ENCODE measurements at places on chromosomes 4 and X.

DNA sequence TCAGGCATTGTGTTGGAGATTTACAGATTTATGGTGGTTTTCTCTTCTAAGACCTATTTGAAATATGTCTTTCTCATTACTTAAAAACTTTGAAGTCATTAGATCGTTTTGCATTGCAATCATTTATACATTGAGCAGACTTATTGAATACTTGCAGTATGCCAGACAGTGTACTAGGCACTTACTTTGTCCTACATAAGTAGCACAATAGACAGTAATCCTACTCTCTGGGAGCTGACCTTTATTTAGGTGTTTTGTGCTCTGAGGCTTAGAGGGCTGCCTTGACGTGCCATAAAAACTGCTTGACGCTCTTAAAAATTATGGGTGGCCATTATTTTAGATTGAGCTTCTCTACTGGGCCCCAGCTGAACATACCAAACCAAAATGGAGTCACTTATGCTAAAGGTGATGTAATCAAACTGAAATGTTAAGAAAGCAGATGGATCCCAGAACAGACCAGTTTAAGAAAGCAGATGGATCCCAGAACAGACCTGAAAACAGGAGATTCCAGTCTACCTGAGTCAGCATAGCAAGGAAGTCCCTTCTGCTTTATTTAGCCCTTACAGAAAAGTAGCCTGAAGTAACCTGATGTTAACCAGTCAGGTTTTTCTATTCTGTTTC, 42.4 kb downstream of the PTTG2 start:
- DNase-seq = peak; percentile 38

GRCh38 chr4:37623125-37623524, 63.1 kb downstream of the RELL1 start:
- DNase-seq = peak; percentile 43

DNA sequence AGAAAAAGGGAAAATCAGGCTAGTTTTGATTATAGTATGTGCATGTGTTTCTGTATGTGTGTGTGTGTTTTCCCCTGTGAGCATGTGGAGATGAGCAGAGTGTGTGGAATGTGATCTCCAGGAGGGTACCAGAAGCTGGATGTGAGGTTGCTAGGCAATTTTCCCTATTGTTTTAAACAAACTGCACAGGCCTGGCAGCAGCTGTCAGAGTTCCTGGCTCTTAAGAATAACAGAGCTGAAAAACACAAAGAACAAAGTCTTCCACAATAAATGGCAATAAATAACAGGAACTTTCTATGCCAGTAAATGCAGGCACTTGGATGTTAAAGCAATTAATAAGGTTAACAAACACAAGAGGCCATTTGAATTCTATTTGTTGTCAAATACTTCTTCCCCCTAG, 344.6 kb upstream of the CTSO start:
- DNase-seq = peak; percentile 97

- no peak for DNase-seq
These were observed 8.2 kb upstream of the ZRSR2 start for GRCh38 chrX:15781961-15782699.

- no peak for DNase-seq
These were observed 1.8 kb downstream of the TMEM35A start for GRCh38 chrX:101080326-101081124.

DNA sequence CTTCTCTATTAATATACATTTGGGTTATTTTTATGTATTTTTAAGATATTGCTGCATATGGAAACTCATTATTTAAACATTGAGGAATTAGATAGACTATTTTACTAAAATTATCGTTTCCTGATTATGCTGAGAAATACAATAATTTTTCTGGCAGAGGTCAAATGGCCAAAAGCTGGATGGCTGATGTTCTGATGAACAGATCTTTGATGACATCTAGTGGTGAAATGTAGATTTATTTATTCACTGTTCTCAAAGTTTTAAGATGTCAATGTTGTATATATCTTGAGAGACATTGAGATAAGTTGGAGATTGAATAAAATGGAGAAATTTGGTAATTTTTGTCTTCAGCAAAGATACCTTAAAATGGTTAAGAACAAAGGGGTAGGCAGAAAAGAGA, 96.2 kb downstream of the UGT8 start:
- peak; percentile 30 for DNase-seq

DNA sequence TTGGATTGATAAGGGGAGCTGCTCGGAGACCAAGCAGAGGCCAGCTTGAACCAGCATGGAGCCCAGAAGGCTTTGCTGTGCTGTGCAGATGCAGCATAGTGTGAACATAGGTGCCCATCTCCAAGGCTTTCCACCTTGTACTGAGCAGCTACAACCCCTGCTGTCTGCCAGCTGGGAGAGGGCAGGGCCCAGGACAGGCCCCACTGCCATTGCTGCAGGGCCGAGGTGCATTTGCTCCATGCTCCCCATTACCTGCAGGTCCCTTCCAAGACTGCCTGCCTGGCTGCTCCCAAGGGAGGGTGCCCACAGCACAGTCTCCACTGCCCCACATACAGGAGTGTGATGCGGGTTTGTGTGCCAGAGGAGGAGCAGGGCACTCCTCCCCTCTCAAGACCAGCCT, 1016.0 kb upstream of the INTU start:
- DNase-seq = no peak

GRCh38 chr4:121421594-121421993, 40.8 kb upstream of the QRFPR start:
- DNase-seq = no peak

DNA sequence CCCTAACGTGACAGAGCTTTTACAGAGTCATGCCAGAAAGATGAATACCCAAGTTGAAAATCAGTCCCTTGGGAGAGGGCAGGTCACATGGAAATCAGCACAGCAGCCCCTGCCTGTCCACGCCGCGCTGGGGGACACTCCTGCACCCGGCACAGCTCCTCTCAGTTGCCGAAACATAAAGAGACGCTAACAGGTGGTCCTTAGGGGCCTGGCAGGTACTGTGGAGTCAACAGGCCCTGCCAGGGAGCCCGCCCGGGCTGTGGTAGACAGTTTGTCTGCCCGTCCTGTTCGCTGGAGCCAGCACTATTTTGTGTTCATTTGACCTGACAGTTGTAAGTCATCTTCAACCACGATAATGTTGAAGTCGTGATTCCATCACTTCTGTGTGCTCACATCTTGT, 30.5 kb downstream of the NELFA start:
- DNase-seq = no peak

DNA sequence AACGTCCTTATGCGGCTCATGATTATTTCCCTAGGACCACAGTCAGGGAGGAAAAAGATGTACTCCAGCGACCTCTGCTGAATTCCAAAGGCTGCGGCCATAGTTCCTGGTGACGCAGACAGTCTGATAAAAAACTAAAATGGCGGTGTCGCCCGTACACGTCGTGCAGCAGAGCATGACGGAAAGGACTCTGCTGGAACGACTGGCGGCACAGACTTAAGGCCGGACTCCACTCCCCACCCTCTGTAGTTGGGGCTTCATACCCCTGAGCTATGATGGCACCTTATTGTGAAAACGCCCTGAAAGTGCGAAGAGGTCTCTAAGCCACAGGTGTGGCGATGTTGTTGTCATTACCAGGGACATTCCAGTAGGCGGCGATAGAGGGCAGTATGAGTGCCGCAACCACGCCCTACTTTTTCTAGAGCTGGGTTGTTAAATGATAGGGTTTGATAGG, 90.0 kb upstream of the EDA2R start:
- peak; percentile 72 for DNase-seq

- DNase-seq = no peak
These were observed 55.0 kb downstream of the PHEX start for GRCh38 chrX:22087011-22087557.

Data from fibroblast of upper back skin (primary cell).